Mesenteric fat pad (tissue), 1 donor: ENCODE measurements at places on chromosomes 1 and 21.

GRCh38 chr1:63327417-63328054 lies 5.2 kb downstream of the FOXD3 start:
- DNase-seq = no peak

DNA sequence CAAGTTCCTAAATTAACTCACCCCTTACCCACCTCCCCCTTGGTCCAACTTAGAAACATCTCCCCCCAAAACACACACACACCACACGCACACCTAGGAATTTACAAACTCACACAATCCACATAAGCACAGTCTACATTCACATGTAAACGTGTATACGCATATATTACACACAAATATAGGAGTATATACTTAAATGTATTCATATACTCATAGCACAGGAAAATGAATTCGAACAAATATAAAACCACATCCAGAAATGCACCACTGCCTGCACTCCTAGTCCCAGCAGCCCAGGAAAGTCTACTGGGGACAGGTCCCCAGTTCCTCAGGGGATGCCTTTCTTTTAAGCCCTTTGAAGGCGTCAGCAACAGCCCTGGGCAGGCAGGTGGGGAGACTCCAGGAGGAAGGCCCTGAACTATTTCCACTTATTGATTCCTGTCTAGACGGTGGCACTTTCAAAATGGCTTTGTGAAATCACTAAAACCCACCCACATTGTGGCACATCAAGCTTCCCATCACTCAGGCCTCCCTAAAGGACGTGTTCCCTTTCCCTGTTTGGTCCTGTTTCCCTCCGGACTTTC lies 3.1 kb upstream of the DMBX1 start:
- no peak for DNase-seq

- peak; percentile 72 for DNase-seq
Measured at GRCh38 chr1:4515727-4516289, 138.6 kb upstream of the AJAP1 start.

DNA sequence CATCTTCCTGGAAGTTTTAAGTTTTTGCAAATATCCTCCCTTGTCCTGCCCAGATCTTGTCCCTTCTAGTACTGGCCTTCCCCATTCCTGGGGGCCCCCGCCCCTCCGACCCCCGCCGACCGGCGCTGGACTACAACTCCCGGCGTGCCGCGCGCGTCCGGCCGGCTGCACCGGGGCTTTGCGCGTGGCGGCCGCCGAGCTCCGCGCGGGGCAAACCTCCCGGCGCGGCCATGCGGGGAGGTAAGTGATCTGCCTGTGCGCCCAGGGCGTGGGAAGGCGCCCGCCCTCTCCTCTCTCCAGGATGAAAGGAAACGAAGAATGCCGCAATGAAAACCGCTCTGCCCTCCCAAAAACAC lies 3.2 kb upstream of the SAMD13 start:
- no peak for DNase-seq

- DNase-seq = no peak
Measured at GRCh38 chr1:218367118-218367517, 22.0 kb downstream of the TGFB2 start.
